ENCODE measurements at places on chromosomes 5 and 9.

DNA sequence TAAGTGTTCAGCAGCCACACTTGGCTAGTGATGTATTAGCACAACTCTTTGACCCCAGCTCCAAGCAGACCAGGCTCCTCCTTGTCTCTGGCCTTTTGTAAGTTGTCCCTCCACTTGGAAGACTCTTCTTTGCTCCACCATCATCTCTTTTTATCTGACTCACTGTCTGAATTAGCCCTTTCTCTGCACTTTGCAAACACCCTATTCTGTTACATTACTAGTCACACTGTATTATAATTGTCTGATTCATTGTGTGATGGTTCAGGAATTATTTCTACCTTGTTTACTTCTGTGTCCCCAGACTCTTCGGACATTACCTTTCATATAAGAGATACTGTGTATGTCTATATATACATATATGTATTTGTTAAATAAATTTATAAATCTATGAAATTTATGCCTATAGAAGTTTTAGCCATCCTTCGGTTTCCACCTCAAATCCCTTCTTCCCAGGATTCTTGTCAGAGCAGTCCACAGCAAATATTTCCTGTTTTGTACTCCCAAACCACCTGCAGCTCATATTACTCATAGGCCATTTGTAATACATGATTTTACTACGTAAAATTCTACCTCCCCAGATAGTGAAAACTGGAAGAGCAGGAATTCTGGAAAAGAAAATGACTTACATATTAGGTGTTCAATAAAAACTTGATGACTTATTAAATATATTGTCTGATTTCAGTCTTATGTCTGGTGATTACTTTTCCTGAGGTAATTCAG lies 69.0 kb downstream of the MTAP start:
- DNase-seq = no peak

DNA sequence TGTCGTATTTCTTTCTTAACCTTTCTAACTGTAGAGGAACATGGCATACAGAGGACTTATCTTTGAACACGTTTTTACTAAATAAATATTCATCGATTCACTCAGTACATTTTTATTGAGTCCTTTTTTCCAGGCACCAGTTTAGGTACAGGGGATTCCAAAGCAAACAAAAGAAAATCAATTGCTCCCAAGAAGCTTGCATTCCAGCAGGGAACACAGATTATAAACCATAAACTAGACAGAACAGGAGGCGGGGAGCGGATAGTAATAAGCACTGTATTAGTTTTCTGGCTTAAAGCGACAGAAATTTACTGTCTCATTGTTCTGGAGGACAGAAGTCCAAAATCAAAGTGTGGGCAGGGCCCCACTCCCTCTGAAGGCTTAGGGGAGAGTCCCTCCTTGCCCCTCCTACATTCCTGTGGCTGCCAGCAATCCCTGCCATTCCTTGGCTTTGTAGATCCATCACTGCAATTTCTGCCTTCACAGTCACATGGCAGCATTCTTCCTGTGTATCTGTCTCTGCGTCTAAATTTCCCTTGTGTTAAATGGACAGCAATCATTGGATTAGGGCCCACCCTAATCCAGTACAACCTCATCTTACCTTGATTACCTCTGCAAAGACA lies 115.5 kb downstream of the COL23A1 start:
- DNase-seq = no peak

DNA sequence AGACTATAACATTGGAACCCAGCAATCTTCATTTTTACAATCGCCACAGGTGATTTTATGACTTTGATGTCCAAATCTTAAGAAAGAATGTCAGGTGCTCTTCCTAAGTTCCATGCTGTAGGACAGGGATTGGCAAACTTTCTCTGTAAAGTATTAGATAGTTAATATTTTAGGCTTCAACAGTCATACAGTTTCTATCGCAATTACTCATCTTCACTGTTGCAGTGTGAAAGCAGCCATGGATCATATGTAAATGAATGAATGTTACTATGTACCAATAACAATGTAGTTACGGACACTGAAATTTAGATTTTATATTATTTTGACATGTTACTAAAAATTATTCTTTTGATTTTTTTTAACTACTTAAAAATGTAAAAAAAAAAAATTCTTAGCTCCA lies 169.7 kb downstream of the DTWD2 start:
- DNase-seq = no peak

- no peak for DNase-seq
Observed at GRCh38 chr5:141867651-141868050, 10.6 kb downstream of the PCDH1 start.

- DNase-seq = no peak
Observed at GRCh38 chr5:110351430-110351829, 375.0 kb downstream of the TMEM232 start.

GRCh38 chr5:42715785-42716184 lies 40.8 kb upstream of the CCDC152 start:
- DNase-seq = no peak

GRCh38 chr9:117945286-117945685 lies 241.1 kb downstream of the TLR4 start:
- DNase-seq = no peak

- DNase-seq = no peak
Observed at GRCh38 chr5:167869125-167869524, 422.3 kb upstream of the WWC1 start.
